Foreskin melanocyte (primary cell): ENCODE measurements at places on chromosomes 5 and 9.

DNA sequence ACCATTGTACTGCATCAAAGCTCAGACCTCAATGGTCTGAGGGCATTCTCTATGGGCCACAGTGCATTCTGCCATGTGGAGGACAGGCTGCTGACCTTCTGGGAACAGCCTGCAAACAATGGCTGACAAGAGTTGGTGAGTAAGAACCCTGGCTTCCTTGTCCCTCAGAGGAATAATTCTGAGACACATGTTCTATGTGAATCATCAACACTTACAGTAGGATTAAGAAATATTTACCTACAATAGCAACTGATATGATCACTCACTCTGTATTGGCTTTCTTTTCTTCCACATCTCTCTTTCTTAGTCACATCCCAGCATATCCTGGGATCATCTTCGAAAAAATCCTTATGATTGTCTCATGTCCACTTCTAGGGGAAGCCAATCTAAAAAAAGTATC is 306.5 kb upstream of the ITGA1 start:
- DNase-seq = no peak

- DNase-seq = no peak
Measured at GRCh38 chr5:50476549-50476948, 35.5 kb upstream of the EMB start.

DNA sequence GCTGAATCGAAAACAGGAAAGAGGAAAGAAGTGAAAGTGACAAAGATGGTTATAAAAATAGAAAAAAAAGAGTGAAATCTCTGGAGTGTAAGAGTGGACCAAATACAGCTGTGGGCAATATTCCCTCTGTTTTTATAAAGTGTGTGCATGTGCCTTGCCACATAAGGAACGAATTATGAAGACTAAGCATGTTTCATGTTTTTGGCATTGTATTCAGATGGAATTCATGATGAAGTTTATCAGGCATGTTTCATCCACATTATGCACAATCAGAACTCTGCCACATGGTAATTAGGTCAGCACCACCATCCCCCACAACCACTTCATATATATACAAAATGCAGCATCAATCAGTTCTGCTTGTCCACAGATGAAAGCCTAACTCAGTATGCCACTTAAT is 348.0 kb downstream of the ZNF608 start:
- DNase-seq = no peak

DNA sequence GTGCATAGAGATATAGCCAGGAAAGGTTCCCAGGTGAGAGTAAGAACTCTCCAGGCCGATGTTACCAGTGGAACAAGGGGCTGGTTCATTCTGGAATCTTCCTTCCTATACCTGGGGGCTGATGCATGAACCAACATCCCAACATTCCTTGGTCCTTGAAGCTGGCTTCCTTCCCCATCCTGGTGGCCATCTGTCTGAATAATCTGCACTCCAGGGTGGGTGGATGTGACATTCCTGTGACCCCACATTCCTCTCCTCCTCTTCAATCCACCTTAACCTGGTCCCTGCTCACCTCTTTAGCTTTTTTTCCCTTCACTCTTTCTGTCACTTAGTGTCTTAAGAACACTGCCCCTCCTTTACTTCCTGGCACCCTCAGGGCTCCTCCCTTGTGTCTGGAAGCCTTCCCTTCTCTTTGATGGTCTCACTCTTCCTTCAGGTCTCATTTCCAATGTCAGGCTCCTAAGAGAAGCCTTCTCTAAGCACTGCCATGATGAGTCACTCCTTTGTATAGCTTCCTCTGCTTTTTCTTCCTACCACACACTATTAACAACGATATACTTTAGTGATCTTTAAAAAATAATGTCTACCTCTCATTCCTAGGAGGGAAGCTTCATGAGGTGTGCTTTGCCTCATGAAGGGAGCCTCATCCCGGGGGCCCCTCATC is 80.3 kb downstream of the BOD1 start:
- DNase-seq = no peak

- DNase-seq = no peak
Measured at GRCh38 chr9:125523681-125524080, 183.3 kb downstream of the MAPKAP1 start.

- DNase-seq = peak; percentile 92
Measured at GRCh38 chr5:91162534-91163381, 220.4 kb downstream of the ARRDC3 start.

DNA sequence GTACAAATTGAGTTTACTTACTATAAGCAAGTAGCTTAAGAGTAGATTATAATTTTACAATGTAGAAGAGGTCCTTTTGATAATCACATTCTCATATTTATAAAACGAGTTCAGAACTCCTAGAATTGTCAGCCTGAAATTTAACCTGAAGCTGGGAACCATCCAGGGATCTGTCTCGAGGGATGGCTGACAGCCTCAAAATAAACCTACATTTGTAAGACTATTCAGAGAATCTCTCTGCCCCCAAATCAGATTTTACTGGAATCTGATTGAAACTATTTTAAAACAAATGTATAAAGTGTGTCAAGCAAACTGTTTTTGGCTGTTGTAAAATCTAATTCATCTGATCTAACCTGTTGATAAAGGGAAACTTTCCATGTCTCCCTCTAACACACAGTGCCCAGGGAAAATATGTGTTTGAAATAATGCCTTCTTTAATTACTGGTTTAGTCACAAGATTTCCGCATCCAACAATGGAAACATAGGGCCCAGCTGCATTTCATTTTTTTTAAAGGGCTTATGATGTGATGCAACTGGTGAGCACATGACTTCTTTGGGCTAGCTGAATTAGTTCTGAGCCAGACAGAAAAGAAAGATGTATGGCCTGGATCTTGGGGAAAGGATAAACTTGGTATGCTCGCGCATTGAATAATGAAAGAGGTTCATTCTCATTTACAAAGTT is 30.3 kb downstream of the SLC25A46 start:
- DNase-seq = peak; percentile 92

DNA sequence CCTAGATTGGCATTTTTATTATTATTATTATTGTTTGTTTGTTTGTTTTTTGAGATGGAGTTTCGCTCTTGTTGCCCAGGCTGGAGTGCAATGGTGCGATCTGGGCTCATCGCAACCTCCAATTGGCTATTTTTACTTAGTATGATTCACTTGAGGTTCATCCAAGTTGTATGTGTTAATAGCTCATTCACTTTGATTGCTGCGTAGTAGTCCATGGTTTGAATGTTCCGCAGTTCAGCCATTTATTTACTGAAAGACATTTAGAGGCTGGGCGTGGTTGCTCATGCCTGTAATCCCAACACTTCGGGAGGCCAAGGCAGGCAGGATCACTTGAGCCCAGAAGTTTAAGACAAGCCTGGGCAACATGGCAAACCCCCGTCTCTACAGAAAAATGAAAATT is 22.6 kb upstream of the MELK start:
- no peak for DNase-seq

DNA sequence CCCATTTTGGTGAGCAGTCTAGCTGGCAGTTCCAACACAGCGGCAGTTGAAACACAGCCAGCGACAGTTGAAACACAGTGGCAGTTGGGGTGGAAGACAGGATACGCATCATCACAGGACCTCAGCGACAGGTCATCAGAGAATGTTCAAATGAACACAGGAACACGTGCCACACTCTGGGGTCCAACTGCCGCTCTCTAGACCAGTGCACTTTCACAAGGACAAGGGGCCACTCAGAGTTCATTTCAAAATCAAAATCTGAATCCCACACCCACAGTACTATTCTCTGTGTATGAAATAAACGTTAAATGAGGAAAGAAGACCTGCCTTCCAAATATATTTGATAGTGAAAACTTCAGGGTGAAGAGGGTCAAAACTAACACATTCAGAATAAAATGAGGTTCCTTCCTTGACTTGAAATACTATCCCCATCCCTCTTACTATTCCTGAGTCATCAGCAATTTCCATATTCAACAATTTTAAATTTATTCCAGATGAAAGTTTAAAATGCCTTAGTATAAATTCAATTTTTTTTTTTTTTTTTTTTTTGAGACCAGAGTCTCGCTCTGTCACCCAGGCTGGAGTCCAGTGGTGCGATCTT is 53.0 kb upstream of the SIMC1 start:
- no peak for DNase-seq

- DNase-seq = no peak
Measured at GRCh38 chr5:77832938-77833337, 56.8 kb upstream of the TBCA start.

DNA sequence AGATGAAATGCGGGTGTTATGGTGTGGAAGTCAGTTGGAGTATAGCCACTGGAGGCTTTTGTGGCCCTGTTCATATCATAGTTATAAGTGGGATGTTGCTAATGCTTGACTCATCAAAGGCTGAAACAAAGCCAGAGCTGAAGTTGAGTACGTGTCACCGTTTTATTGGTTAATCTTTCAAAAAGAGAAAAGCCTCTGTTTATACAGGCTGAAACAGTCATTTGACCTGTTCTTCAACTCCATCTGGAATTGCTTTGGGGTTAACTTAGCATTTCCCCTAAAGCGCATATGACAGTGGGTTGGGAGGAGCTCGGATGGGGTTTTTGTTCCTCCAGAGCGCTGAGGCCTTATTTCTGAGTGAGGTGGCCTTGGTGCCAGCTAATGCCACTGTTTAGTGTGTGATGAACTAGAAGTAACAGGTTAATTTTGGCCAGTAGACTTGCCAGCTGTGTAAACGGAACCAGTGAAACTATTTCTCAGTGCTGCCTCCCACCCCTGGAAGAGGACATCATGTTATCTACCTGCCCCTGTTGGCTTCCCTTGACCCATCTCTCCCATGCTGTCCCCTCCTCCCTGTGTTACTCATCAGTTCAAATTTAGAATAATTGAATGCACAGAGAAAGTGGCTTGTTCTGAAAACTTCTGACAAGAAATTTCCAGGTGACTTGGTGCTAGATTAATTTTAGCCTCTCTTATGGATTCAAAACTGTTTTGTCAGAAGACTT is 34.2 kb downstream of the MTAP start:
- peak; percentile 87 for DNase-seq

- peak; percentile 78 for DNase-seq
Measured at GRCh38 chr5:16866795-16867576, 69.1 kb downstream of the MYO10 start.

DNA sequence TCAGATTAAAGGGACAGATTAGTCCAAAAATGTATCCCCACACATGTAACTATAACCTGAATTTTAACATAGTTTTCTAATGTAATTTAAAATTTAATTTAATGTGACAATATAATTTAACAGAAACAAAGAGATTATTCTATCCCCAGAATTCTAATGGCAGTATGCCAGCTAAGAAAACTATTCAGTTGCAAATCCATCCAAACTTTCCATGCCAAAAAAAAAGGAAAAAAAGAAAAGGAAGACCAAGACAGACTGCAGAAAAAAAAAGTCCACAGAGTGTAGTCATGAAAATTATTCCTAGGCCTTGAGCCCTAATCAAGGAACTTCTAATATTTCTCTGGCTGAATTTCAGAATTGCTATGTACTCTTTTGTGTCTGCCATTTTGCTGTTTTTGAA is 217.6 kb downstream of the CDH18 start:
- no peak for DNase-seq

- DNase-seq = no peak
Measured at GRCh38 chr9:114694146-114694545, 12.2 kb upstream of the TEX48 start.

DNA sequence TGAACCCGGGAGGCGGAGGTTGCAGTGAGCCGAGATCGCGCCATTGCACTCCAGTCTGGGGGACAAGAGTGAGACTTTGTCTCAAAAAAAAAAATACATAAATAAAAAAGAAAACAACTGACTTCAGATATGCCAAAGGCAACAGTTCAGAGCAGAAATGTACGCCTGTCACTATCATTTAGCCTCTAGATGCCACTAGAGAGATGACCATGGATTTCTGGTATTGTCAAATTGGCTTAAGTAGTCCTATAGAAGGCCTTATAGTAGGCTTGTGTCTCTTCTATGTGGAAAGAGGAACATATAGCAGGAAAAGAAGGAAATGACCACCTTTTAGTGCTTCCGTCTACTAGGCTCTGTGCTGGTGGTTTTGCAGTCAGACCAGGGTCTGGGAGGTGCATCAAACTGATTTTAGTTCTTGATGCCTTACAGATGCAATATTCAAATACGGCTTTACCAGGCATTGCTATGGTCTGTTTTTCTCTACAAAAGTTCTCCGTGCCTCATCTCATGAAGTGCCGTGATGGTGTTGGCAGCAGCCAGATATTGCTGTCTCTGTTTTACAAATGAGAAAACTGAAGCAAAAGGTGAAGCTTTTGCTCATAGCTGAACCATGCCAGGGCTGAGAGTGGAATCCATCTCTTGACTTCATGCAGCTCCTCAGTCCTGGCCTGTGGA is 17.2 kb downstream of the AGXT2 start:
- no peak for DNase-seq

GRCh38 chr5:125536582-125536981 is 790.1 kb upstream of the ZNF608 start:
- DNase-seq = no peak

GRCh38 chr9:69951411-69951810 is 92.2 kb upstream of the MAMDC2 start:
- peak; percentile 26 for DNase-seq

DNA sequence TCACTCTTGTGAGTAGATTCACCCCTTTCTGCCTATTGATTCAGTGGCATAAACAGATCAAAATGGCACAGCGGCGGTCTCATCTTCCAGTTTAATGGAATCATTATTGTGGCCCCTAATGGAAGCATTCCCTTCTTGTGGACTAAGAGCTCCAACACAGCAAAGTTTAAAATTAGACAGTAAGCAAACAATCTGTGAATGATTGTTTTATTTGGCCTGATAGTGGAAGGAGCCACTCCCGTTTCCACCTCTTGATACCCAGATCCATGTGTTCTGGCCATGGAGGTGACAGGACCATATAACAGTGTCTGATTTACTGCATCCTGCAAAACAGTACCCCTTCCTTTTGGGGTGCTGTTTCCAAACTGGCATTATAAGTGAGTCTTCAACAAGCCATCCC is 41.2 kb upstream of the BARX1 start:
- no peak for DNase-seq

DNA sequence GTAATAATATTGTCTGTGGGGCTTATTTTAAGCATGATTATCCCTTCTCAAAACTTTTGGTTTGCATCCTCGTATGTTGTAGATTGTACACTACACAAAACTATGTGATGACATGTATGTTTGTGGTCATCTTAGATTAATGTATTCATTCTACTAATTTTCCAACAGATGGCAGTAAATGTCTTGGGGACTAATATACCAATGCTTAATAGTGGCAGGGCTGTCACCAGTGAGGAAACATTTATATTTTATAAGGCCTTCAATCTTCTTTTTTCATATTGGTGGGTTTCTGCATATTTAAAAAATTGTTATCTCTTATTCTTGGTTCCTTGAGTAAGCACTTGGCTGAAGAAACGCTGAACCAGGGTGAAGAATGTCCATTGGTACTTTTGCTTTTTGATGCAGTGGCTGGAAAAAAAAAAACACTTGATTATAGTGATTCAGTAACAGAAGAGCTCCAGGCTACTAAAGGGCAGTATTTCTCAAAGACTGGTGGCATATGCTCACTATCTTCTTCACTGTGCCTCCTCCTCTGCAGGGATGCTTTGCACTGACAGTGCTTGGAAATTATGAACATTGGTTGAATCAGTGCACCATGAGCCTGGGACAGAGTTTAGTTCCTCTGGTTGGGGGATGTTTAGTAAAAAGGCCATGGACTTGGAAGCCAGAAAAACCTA is 530.3 kb downstream of the RASEF start:
- peak; percentile 15 for DNase-seq
